ENCODE measurements at places on chromosomes 16 and 17.

DNA sequence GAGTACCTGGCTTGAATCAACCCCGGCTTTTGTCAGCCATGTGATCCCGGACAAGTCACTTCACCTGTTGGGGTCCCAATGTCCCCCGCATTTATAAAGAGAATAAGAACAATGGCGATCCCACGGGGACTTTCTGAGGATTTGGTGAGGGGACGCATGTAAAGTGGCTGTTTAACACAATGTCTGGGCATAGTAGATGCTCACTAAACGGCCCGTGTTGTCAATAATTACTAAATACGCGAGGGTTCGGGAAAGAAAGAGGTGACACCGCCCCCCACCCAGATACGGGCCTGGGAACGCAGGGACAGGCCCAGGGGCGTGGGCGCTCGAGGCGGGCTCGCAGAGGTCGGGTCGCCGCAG, 1.8 kb downstream of the SYNGR3 start:
- no peak for DNase-seq

GRCh38 chr17:4241535-4241934, 22.2 kb downstream of the ANKFY1 start:
- no peak for DNase-seq

DNA sequence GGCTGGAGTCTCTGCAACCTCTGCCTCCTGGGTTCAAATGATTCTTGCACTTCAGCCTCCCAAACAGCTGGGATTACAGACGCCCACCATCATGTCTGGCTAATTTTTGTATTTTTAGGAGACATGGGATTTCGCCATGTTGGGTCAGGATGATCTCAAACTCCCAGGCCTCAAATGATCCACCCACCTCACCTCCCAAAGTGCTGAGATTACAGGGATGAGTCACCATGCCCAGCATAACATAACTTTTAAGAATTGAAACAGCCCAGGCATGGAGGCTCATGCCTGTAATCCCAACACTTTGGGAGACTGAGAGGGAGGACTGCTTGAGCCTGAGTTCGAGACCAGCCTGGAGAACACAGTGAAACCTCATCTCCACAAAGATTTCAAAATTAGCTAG, 2.5 kb downstream of the RSL1D1 start:
- DNase-seq, result peak; percentile 53

DNA sequence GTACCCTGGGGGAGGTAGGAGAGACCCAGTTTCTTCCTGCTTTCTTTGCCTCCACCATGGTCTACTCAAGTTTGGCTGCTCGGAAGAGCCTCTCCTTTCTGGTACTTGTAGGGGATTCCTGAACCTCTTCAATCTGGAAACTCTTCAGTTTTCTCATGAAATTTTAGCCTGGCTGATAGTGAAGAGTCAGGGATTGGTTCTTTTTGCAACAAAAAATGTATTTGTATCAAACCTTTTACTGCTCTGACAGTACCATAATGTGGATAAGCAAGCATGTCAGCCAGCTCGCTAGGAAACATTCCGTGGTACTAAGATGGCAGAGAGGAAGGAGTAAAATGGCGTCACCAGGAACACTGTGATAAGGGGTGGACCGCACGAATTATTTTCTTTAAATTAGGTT, 55.4 kb downstream of the NUP93 start:
- DNase-seq, result no peak

GRCh38 chr16:78375055-78375679, 275.7 kb downstream of the WWOX start:
- DNase-seq, result no peak

DNA sequence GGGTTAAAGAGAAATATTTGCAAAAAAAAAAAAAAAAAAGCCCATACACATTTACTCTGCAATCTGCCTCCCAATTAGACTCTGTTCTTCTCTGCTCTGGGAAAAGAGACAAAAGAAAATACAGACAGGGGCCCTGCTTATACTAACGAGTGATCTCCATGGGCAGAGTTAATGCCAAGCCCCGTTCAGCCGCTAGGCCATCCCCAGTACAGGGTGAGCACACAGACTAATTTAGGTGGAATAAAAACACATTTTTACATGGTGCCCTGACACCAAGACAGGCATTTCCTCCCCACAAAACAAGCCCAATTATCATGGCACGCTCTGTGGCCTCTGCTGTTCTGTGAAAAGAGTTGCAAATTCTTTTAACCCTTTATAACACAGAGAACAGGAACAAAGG, 356.3 kb upstream of the C16orf82 start:
- no peak for DNase-seq
